ENCODE measurements at places on chromosomes 5 and 9.

GRCh38 chr9:105690742-105691141 lies 3.6 kb upstream of the TMEM38B start:
- no peak for DNase-seq

DNA sequence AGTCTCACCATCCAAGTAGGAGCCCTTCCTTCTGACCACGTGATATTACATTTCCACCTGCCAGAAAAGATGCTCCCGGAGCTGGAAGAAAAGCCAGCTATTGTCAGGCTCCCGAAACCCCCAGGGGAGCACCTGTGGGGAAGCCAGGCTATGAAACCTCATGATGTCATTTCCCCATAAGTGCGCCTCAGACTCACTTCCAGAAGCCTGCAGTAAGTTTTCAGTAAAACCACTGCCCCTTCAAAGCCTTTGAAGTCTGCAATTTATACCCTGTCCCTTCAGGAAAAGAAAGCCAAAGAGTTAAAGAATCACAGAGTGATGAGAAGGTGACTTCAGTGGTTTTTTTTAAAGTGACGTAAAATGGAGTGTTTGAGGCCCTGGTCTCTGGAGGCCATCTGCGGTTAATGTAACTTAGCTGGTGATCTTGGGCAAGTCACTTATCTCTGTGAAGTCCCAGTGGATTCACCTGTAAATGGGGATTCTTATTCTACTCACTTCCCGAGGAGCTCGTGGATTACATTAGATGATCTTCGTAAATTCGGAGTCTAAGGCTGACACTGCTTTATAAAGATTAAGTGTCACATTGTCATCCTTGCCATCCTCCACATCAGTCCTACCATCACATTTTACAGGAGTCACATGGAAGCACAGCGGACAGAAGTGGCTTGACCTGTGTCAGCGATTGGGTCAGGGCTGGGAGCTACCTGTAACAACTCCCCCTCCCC lies 2.6 kb upstream of the SEMA6A start:
- DNase-seq: no peak

DNA sequence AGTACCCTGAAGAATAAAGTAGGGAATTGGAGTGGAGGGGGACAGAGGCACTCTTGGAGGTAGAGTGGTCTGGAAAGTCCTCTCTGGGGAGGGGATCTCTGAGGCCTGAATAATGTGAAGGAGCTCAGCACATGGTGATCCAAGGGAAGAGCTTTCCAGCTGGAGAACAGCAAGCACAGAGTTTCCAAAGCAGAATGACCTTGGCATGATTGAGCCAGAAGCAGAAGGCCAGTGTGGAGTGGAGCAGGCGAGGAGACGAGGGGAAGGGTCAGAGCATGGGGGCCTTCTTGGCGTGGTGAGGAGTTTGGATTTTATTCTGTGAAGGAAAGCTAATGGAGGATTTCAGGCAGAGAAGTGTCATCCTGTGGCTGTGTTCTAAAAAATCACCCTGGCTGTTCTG lies 8.3 kb downstream of the PCBD2 start:
- no peak for DNase-seq

- no peak for DNase-seq
Measured at GRCh38 chr5:39466846-39467245, 42.1 kb upstream of the DAB2 start.

All from OCI-LY7 (cell line).